ENCODE measurements at places on chromosomes 7 and 10.

DNA sequence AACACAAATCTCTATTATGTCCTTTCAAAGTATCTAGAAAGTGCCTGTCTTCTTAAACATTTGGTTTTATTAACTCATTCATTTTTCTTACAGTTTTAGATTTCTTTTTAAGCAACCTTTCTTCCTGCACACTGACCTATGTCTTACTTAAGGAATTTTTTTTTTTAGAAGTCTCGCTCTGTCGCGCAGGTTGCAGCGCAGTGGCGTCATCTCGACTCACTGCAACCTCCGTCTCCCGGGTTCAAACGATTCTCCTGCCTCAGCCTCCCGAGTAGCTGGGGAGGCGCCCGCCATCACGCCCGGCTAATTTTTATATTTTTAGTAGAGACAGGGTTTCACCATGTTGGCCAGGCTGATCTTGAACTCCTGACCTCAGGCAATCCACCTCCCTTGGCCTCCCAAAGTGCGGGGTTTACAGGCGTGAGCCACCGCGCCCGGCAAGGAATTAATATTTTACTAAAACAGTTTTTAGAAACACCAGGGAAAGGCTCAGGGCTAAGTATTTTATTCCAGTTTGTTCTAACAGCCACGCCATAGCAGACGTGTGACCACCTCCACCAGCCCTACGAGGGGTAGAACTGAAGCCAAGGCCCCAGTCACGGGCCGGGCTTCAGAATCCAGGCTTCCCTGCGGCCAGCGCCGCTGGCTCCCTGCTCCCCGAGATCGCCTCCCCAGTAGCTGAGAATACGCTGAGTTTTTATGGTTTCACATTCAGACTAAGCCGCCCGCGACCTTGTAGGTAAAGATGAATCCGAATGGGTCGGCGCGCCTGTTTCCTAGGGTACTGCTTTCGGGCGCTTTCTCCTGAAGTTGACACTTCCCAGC is 941 bp upstream of the LUC7L2 start:
- H3K4me1 ChIP-seq, result peaks cover 25% of the 10 kb centered on the region
- H3K27ac ChIP-seq, result peak overlapping the region; percentile 100
- no peaks in the 10 kb centered on the region for H3K27me3 ChIP-seq
- H3K36me3 ChIP-seq, result peaks cover 5% of the 10 kb centered on the region

GRCh38 chr10:97907211-97907610 is 57.6 kb downstream of the GOLGA7B start:
- H3K36me3 ChIP-seq, result no peaks in the 10 kb centered on the region
- peaks cover 75% of the 10 kb centered on the region for H3K27me3 ChIP-seq
- no peak overlapping the region for H3K4me3 ChIP-seq
- H3K27ac ChIP-seq, result no peak overlapping the region
- no peaks in the 10 kb centered on the region for H3K4me1 ChIP-seq
- no peak for DNase-seq

GRCh38 chr7:1988533-1988930 is 244.2 kb downstream of the MAD1L1 start:
- no peak overlapping the region for H3K4me3 ChIP-seq
- H3K36me3 ChIP-seq, result peaks cover 8% of the 10 kb centered on the region
- H3K27me3 ChIP-seq, result no peaks in the 10 kb centered on the region
- no peak overlapping the region for H3K27ac ChIP-seq

DNA sequence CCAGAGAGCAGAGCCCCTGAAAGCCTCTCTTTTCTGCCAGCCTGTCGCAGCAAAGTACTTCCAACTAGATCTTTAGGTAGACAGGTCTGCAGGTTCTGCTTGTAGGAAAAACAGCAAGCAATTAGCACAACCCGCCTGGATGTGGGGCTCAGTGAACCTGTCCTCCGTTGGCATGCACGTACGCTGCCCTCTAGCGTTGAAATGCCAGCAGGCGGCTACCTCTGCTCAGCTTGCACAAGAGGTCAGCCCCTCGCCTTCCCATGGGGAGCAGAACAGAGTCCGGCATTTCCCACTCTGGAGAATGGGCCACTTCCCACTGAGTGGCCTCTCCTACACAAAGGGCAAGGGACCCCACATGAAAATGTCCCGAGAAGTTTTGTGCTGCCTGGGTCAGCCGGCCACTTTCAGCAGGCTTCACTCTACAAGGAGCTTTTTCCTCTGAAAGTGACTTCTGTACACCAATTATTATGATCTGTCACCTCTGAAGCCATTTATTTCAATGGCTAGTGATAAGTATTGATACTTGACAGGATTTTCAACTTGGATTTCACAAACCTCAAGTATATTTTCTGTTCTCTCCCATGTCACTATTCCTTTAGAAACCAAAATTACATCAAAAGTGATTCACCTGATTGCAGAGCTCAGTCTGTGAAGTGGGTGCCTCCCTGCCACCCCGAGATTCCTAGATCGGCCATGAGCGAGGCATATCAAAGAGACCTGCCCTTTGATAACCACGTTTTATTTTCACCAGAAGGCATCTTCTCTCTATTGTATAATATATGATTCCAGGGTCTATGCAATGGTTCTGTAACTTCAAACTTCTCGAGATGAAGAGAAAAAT is 56.7 kb downstream of the JCAD start:
- peaks cover 50% of the 10 kb centered on the region for H3K4me1 ChIP-seq
- H3K4me3 ChIP-seq, result no peak overlapping the region
- DNase-seq, result peak; percentile 58
- H3K36me3 ChIP-seq, result no peaks in the 10 kb centered on the region

DNA sequence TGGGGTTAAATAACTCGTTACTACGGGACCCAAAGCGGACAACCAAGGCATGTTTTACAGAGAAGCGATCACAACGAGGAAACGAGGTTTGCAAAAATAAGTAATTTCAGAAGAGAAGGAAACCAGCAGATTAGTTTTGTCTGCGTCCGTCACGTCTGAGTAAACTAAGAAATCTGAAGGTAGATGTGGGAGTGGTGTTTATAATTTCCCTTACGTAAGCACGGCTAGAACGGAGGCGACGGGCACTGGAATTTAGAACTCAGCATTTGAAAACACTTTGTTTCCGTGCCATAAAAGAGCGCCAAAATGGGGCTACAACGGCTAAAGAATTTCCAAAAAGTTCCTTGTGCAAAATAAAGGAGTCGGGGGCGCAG is 718 bp upstream of the UMAD1 start:
- DNase-seq, result no peak
- H3K27me3 ChIP-seq, result no peaks in the 10 kb centered on the region
- H3K27ac ChIP-seq, result peak overlapping the region; percentile 98
- peak overlapping the region; percentile 96 for H3K4me3 ChIP-seq

GRCh38 chr7:153457746-153458145 is 594.5 kb upstream of the DPP6 start:
- H3K36me3 ChIP-seq, result peaks cover 8% of the 10 kb centered on the region
- H3K27me3 ChIP-seq, result no peaks in the 10 kb centered on the region
- H3K4me1 ChIP-seq, result no peaks in the 10 kb centered on the region
